ENCODE measurements at places on chromosomes 2 and 18. TPM values are rescaled to one million over a fixed set of nuclear protein-coding genes. Genes with fewer than 3 reads are reported as not detected.

The AQP4 gene
- 1.7 TPM for total RNA-seq

The NGEF gene
- total RNA-seq: 0.71 TPM

GRCh38 chr2:22894761-22895160 is 490.2 kb upstream of the KLHL29 start:
- no peaks in the 10 kb centered on the region for H3K4me1 ChIP-seq
- H3K27ac ChIP-seq: no peak overlapping the region
- no peak for DNase-seq
- H3K4me3 ChIP-seq: no peak overlapping the region
- H3K36me3 ChIP-seq: no peaks in the 10 kb centered on the region
- H3K27me3 ChIP-seq: peaks cover 5% of the 10 kb centered on the region

GRCh38 chr2:191895743-191896142 is 48.9 kb upstream of the CAVIN2 start:
- DNase-seq: no peak
- no peak overlapping the region for H3K27ac ChIP-seq
- H3K27me3 ChIP-seq: no peaks in the 10 kb centered on the region
- H3K36me3 ChIP-seq: peaks cover 3% of the 10 kb centered on the region
- H3K4me1 ChIP-seq: peaks cover 15% of the 10 kb centered on the region
